Right cardiac atrium (tissue), 5 donors: ENCODE measurements at places on chromosomes 2 and 18.

DNA sequence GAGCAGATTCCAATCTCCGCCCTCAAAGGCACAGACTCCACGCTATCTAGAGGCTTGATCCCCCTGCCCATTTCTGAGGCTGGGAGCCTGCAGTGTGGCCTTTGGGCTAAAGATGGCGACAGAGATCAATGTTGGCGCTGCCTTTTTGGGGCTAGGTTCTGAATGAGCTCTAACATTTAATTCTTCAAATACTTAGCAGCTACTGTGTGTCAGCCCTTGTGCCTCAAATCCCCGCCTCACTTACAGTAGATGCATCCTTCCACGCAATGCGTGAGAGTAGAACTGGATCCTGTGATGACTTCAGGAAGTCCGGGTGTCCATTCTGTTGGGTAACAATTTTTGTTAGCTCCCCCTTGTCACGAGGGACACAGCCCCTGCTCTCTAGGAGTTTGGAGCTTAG is 12.4 kb downstream of the IL1F10 start:
- DNase-seq = no peak

DNA sequence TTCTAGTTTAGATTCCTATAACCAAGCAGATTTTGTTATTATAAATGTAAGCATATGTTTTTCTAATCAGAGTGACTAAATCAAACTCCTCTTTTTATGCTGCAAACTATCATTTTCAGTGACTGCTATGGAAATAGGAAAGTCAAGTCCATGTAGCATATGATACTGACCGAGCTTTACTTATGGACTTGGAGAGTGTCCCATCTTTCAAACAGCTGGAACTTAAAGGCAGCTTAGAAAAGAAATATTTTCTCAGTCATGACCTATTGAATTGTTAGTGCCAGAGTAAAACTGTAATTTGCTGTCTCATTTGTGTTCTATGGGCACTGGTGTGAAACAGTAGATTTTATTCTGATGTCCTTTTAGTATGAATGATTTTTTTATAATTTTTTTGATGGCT is 76.7 kb downstream of the PHLPP1 start:
- DNase-seq = no peak

GRCh38 chr2:160465002-160465401 is 28.6 kb downstream of the RBMS1 start:
- DNase-seq = no peak

GRCh38 chr18:1425679-1426078 is 521.0 kb downstream of the ADCYAP1 start:
- DNase-seq = no peak

GRCh38 chr2:47226923-47227220 is 71.8 kb upstream of the STPG4 start:
- DNase-seq = no peak

DNA sequence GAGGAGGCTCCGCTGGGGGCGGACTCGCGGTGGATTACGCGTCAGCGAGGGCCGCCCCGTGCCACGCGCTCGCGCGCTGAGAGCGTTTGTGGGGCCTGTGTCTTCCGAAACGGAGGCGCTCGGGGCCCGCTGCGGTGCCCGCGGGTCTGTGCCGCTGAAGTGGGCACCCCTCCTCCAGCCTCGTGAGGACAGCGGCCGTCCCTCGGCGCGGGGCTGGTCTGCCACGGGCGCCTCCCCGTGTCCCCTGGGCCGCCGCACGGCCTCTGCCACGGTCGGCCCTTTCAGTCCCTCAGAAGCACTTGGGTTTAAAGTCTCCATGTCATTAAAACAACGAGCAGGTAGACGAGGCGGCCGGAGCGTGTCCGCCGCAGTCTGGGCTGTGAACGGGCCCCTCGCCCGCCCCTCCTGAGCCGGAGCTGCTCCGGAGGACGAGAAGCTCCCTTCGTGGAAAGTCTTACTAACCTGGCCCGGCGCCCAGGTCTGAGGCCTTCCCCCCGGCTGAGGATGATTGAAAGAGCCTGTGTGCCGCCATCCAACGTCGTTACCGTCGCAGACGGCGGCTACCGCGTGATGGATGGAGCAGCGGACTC is 97.6 kb downstream of the NFATC1 start:
- DNase-seq = peak; percentile 53

DNA sequence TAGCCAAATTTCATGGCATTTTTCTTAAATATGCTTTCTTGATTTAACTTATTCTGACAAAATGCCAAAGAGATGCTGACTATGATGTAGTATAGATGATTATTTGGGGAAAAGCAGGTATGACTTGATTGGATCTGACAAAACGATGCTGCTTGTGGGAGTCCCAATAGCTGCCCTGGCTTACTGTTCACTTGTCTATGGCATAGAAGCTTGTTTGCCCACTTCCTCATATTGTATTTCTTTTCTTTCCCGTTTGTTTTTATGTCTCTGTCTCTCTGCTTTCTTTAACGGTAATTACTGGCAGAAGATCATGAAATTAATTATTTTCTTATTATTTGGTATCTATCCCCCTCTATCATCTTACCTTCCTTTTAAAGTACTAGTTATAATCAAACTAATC is 43.0 kb downstream of the EPC2 start:
- no peak for DNase-seq

GRCh38 chr2:149827585-149828126 is 240.1 kb upstream of the MMADHC start:
- no peak for DNase-seq

GRCh38 chr2:1976112-1976511 is 231.8 kb upstream of the PXDN start:
- DNase-seq = no peak

DNA sequence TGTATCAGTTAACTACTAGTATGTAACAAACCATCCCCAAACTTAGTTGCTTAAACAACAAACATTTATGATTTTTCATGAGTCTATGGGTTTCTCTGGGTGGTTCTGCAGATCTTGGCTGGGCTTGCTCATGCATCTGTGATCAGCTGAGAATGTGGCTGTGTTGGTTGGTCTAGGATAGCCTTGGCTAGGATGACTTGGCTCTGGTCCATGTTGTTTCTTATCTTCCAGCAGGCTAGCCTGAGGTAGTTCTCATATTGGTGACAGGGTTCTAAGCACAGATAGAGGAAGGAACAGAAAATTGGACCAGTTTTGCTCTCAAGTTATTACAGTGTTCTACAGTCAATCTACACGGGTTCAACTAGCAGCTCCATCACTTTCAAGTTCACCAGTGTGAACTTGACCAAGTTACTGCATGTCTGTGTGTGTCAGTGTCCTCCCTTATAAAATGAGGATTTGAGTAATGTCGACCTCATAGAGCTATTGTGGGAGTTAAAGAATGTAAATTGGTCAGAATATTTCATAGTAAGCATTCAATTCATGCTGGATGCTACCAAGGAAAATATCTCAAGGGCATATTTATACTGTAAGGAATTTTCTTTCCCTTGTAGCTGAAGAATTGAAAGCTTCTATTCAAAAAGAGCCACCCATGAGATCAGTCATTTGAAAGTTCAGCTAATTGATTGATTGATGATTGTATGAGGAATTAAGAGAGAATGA is 65.3 kb downstream of the MYO3B start:
- no peak for DNase-seq

DNA sequence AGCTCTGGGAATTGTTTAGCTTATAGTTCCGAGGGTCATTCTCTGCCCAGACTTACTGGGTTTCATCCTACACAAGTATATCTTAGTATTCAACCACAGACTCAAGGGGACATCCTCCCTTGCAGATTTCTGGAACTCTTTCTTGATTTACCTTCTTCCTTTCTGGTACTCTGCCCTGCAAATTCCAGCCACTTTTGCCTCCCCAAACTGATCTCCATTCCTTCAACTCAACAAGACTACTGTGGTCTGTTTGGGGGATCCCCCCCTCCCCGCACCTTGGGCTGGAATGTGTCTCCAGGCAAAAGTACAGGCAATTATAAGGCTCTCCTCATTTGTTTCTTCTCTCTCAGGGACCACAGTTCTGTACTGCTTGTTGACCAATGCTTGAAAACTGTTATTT is 13.4 kb downstream of the PHOSPHO2 start:
- no peak for DNase-seq

DNA sequence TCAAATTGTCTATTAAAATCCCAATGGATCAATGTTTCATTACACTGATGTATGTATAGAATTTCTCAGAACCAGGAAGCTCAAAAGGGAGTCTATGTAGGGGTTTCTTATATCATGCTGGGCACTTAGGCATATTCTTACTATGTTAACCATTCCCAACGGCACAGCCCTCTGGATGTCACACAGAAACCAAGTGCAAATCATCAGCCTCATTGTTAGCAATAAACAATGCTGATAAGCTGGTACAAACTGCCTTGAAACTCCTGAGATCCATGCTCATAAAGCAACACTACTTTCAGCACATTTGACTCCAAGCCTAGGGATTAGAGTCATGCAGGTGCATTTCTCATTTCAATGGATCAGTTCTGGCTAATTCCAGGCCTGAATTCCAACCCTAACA is 730.2 kb upstream of the SLC39A10 start:
- DNase-seq = no peak

- no peak for DNase-seq
Observed at GRCh38 chr2:160425434-160426151, 68.0 kb downstream of the RBMS1 start.

DNA sequence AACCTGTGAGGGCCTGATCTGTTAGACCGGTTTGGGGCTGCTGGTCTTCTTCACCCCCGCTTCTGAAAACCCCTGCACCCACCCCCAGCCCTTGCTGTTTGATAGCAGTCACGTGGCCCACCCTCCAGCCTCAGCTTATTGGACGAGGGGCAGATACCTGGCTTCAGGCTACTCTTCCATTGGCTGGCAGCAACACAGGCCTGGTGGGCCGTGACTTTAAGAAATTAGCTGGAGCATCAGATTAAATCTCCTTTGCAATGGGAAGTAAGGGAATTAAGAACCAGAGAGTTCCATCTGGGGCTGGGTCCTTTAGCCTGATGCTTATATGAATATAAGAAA is 107.3 kb downstream of the KLHL29 start:
- DNase-seq = peak; percentile 16

- DNase-seq = no peak
Observed at GRCh38 chr2:167652401-167652800, 595.0 kb downstream of the STK39 start.

- peak; percentile 9 for DNase-seq
Observed at GRCh38 chr2:120952318-120952717, 216.7 kb downstream of the GLI2 start.

GRCh38 chr2:236262238-236262637 is 2.0 kb downstream of the ASB18 start:
- no peak for DNase-seq

DNA sequence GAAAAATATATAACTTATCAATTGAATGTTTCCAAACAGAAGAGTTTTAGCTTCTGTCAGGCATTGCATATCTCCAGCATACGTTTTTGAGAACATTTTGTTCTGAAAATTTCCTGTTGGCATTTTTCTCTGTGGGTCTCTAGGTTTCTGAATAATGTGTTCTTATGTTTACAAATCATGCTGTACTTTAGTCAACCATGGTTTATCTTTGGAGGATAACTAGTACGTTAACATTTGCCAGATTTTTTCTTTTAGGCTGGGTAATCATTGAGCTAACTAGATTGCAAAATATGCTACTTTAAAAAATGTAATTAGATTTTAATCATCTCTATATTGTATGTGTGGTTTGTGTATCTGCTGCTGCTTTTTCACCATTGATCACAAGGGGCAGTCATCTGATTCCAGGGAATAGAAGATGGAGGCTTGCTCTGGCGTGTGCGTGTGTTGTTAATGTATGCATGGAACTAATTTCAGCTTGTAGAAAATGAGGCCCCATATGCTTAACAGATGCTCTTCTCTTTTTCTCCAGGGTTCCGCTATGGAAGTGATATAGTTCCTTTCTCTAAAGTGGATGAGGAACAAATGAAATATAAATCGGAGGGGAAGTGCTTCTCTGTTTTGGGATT is 21.3 kb downstream of the XRCC5 start:
- no peak for DNase-seq

DNA sequence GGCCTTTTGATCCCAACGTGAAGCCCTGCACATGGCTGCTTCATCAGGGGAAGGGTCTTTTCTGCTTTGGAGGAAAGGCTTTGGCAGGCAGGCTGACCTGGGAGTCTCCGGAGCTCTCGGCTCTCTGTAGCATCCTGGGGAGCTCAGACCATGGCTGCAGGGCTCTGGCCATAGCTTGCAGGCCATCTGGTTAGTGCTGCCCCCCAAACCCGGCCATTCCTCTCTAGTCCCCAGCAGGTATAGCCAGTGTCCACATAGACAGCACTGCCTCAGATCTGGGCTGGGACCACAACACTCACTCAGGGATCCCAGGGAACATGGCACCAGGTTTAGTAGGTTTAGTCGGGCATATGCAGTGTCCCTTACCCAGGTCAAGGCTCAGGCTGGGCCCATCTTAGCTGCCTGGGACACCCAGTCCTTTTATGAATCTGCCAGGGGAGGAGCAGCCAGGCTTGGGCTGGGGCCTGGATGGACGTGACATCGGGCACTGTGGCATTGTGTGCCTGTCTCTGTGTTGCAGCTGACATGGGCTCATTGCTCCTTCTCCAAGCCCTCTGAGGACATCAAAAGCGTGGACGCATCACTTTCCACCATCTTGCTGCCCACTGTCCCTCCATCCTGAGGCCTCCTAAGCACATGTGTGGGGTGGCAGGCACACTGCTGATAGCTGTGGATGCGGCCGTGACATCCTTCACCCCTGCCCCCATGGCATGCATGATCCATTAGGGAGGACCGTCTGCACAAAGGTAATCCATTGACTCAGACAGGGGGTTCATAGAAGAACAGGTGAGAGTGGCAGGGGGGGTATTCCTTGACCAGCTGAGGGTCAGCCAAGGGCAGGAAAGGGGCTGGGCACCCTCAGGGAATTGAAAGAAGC is 19.2 kb upstream of the GPR35 start:
- no peak for DNase-seq

DNA sequence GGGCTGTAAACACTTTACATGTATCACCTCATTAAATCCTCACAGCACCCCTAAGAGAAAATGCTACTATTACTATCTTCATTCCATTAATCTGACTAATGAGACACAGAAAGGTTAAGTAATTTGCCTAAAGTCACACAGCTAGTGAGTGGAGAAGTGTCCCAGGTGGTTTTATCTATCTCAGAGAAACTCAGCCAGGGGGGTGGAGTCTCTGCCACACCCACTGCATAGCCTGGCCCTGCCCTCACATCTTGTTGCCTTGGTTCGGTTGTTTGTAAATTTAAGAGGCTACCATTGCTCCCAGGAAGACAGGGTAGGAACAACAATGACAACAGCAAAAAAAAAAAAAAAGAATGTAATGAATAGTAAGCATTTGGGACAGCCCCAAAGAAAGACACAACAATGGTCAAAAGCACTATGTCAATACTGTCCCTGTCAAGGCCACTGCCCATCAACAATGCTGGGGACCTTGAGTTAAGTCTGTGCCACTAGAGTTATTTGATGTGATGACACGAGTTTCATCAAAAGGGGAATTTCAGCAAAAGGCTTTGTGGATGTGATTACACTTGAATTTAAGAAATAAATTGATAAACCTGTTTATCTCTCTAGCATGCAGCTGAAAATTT is 17.5 kb downstream of the CYRIA start:
- no peak for DNase-seq

DNA sequence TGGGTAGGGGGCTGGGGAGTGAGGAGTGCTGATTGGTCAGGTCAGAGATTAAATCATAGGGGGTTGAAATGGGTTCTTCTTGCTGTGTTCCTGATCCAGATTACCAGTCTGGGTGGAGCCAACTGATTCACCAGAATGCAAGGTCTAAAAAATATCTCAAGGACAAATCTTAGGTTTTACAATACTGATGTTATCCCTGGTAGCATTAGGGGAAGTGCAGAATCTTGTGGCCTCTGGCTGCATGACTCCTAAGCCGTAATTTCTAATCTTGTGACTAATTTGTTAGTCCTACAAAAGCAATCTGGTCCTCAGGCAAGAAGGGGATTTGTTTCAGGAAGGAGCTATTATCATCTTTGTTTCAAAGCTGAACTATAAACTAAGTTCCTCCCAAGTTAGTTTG is 289.2 kb upstream of the KYNU start:
- DNase-seq = no peak

- no peak for DNase-seq
Observed at GRCh38 chr18:28158083-28158581, 18.8 kb downstream of the CDH2 start.
